Activated T-helper 17 cell treated with anti-CD3 and anti-CD28 coated beads, Interleukin-2, amount 50 U/mL, for 72 hours (primary cell): ENCODE measurements at places on chromosomes 3 and 15. TPM values are rescaled to one million over a fixed set of nuclear protein-coding genes. Genes with fewer than 3 reads are reported as not detected.

Gene GOLGA8O
- total RNA-seq, result 1.3 TPM

Gene WNT7A
- 0.29 TPM for total RNA-seq

Gene HCLS1
- 289 TPM for total RNA-seq

Gene KNL1
- total RNA-seq, result 39.1 TPM

Gene TRPC1
- total RNA-seq, result 3.4 TPM

Gene GOLGA8K
- total RNA-seq, result not detected

Gene SERINC4
- 0.17 TPM for total RNA-seq

Gene SERPINI2
- not detected for total RNA-seq

Gene XIRP1
- total RNA-seq, result 0.99 TPM

Gene NR1I2
- 0.43 TPM for total RNA-seq

Gene TIGIT
- total RNA-seq, result 21.5 TPM

Gene STRIT1
- not detected for total RNA-seq

Gene TAGLN3
- 7.1 TPM for total RNA-seq
